Nasal cavity respiratory epithelium epithelial cell of viscerocranial mucosa (primary cell): ENCODE measurements at places on chromosomes 6 and 20. TPM values are rescaled to one million over a fixed set of nuclear protein-coding genes. Genes with fewer than 3 reads are reported as not detected.

Gene BEND3
- 5.1 and 11.2 TPM in 2 replicates for total RNA-seq

Gene FOXS1
- not detected in 2 replicates for total RNA-seq

Gene CALHM6
- 0.43 and 0.68 TPM in 2 replicates for total RNA-seq

Gene THBD
- total RNA-seq = 65.3 and 229 TPM in 2 replicates

Gene ENPP4
- total RNA-seq = under 0.01 and 1.2 TPM in 2 replicates

Gene BTN1A1
- total RNA-seq = not detected in 2 replicates

Gene SLC12A5
- total RNA-seq = 0.07 TPM in 1 of 2 replicates, not detected in the other

Gene MYB
- total RNA-seq = under 0.01 and 0.36 TPM in 2 replicates

Gene LRRC73
- 0.14 and 0.34 TPM in 2 replicates for total RNA-seq

Gene FGD2
- under 0.01 and 0.07 TPM in 2 replicates for total RNA-seq

Gene MAPK13
- 55.0 and 86.6 TPM in 2 replicates for total RNA-seq

Gene TFAP2D
- total RNA-seq = not detected in 2 replicates

Gene TREM2
- 0.36 and 1.4 TPM in 2 replicates for total RNA-seq

Gene PGC
- total RNA-seq = not detected in 2 replicates

Gene MTHFD1L
- total RNA-seq = 64.0 and 73.8 TPM in 2 replicates

Gene XKR7
- not detected in 2 replicates for total RNA-seq

Gene MAP3K7
- 27.0 and 44.1 TPM in 2 replicates for total RNA-seq
